ENCODE measurements at places on chromosomes 12 and 14. TPM values are rescaled to one million over a fixed set of nuclear protein-coding genes. Genes with fewer than 3 reads are reported as not detected.

Gene ARHGEF40
- polyA plus RNA-seq: 5.4 TPM

Gene NTN4
- polyA plus RNA-seq: 68.9 TPM

Gene SIX1
- polyA plus RNA-seq: 1.5 TPM

Gene P2RX7
- polyA plus RNA-seq: 4.4 TPM

Gene PPP1R36
- 1.9 TPM for polyA plus RNA-seq

Gene RAD9B
- polyA plus RNA-seq: not detected

Gene TPH2
- polyA plus RNA-seq: not detected

Gene FOXG1
- polyA plus RNA-seq: not detected

Gene GCH1
- 1.3 TPM for polyA plus RNA-seq

Gene ZNF605
- polyA plus RNA-seq: 6.8 TPM

Gene POLE2
- polyA plus RNA-seq: 13.6 TPM

Gene RNASE2
- polyA plus RNA-seq: 2.8 TPM

Gene RAB15
- 4.1 TPM for polyA plus RNA-seq

Gene HOTAIR
- polyA plus RNA-seq: not detected

Gene CISTR
- not detected for polyA plus RNA-seq

Gene MYH6
- 11.5 TPM for polyA plus RNA-seq

Gene SYCP3
- not detected for polyA plus RNA-seq

Gene FAM177A1
- 96.4 TPM for polyA plus RNA-seq

Gene ZDHHC22
- not detected for polyA plus RNA-seq

Gene KCNK13
- polyA plus RNA-seq: 0.26 TPM

Gene PARP11
- polyA plus RNA-seq: 3.0 TPM

Data from aorta (tissue), 5 donors.